ENCODE measurements at places on chromosomes 4 and X.

- H3K36me3 ChIP-seq: no peaks in the 10 kb centered on the region
- H3K27me3 ChIP-seq: no peaks in the 10 kb centered on the region
- H3K4me3 ChIP-seq: no peak overlapping the region
- no peak overlapping the region for H3K27ac ChIP-seq
Observed at GRCh38 chr4:99357948-99358347, 5.4 kb upstream of the ADH1C start.

GRCh38 chr4:23036503-23036902 lies 343.8 kb downstream of the GBA3 start:
- H3K4me3 ChIP-seq: no peak overlapping the region
- H3K36me3 ChIP-seq: no peaks in the 10 kb centered on the region
- H3K4me1 ChIP-seq: no peaks in the 10 kb centered on the region
- no peak for DNase-seq

DNA sequence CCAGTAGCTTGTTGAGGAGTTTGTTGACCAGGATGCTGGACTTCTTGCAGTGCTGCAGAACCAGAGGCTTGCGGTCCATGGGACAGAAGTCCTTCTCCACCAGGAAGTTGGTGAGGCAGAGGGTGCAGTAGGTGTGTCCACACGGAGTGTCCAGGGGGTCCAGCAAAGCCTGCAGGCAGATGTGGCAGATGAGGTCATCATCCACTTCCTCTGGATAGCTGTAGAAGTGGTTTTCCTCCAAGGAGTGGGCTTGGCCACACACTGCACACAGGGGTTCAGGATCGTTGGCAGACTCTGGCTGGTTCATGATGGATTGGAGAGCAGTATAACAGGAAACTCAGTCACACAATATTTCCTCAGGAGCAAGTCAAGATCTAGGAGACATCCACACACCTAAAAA lies 17.6 kb downstream of the LNX1 start:
- H3K4me1 ChIP-seq: no peaks in the 10 kb centered on the region
- peaks cover 2% of the 10 kb centered on the region for H3K27me3 ChIP-seq
- no peaks in the 10 kb centered on the region for H3K36me3 ChIP-seq
- no peak overlapping the region for H3K27ac ChIP-seq
- no peak for DNase-seq

GRCh38 chr4:183823434-183823833 lies 81.7 kb upstream of the STOX2 start:
- H3K36me3 ChIP-seq: no peaks in the 10 kb centered on the region
- H3K27ac ChIP-seq: no peak overlapping the region
- no peak for DNase-seq
- H3K4me1 ChIP-seq: peaks cover 6% of the 10 kb centered on the region
- no peak overlapping the region for H3K4me3 ChIP-seq

- peak overlapping the region; percentile 99 for H3K27ac ChIP-seq
- H3K27me3 ChIP-seq: no peaks in the 10 kb centered on the region
- H3K4me3 ChIP-seq: peak overlapping the region; percentile 96
Observed at GRCh38 chr4:82429728-82430192, 502 bp downstream of the HNRNPDL start.

- no peaks in the 10 kb centered on the region for H3K36me3 ChIP-seq
- no peak overlapping the region for H3K4me3 ChIP-seq
- peak; percentile 41 for DNase-seq
- no peak overlapping the region for H3K27ac ChIP-seq
Observed at GRCh38 chr4:70613306-70614183, 15.0 kb upstream of the ENAM start.

DNA sequence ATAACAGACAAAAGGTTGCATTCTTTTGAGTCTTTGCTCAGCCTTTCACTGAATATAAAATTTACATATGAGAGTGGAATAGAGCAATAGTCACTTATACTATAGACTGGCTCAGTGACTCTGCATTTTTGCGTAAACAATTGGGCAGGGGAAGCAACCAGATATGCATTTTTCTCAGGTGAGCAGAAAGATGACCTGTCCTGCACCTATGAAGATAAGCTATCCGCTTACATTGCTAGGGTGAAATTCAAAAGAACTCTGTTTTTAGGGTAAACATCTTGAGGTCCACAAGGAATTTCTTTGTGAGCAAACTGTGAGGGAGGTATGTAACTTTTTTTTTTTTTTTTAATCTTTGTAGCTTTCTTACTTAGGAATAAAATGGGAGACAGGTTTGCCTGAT lies 602.4 kb upstream of the PRKX start:
- no peak for DNase-seq
- H3K27ac ChIP-seq: no peak overlapping the region
- no peaks in the 10 kb centered on the region for H3K36me3 ChIP-seq
- no peaks in the 10 kb centered on the region for H3K4me1 ChIP-seq
- H3K4me3 ChIP-seq: no peak overlapping the region

- H3K27me3 ChIP-seq: no peaks in the 10 kb centered on the region
- no peaks in the 10 kb centered on the region for H3K36me3 ChIP-seq
- H3K4me3 ChIP-seq: no peak overlapping the region
- no peak for DNase-seq
- no peaks in the 10 kb centered on the region for H3K4me1 ChIP-seq
- H3K27ac ChIP-seq: no peak overlapping the region
Observed at GRCh38 chr4:86014599-86014998, 345.3 kb downstream of the MAPK10 start.
